ENCODE measurements at places on chromosomes 6 and 20.

GRCh38 chr6:133683308-133683580 lies 205.7 kb upstream of the TCF21 start:
- no peak for DNase-seq

DNA sequence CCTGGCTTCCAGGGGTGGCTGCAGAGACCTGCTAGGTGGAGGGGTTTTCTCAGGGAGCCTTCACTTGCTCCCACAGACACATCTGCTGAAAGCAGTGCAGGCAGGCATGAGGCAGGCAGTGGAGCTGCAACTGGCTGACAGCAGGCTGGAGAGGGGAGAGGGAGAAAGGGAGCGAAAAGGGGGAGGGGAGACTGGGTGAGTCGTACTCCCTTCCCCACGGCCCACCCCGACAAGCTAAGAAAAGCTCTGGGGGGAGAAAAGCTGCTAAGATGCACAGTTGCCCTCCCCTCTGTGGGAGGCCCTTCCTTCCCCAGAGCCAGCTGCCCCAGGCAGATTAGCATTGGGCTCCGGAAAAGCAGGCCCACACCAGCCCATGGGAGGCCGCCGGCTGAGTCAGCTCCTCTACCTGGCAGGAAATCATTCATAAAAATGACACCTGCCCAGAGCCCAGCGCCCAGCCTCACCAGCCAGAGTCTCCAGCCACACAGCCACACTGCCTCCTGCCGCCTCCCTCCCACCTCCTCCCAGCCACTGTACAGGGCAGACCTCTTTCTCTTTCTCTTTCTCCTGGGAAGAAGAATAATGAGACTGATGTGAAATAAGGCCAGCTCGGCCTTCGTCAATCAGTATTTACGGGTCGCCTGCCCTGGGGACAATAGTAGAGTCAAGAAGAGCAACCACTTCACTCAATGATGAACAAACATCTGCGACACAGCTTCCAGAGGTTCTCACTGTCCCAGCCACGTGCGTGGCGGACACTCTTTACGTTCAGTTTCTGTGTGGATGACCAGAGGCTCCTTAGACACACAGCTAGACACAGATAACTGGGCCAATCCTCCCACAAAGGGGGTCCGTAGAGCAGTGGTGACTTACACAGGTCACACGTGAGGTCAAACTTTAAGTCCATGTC lies 7.7 kb upstream of the C20orf203 start:
- no peak for DNase-seq

- no peak for DNase-seq
These were observed 187.0 kb downstream of the DTNBP1 start for GRCh38 chr6:15475872-15476271.

DNA sequence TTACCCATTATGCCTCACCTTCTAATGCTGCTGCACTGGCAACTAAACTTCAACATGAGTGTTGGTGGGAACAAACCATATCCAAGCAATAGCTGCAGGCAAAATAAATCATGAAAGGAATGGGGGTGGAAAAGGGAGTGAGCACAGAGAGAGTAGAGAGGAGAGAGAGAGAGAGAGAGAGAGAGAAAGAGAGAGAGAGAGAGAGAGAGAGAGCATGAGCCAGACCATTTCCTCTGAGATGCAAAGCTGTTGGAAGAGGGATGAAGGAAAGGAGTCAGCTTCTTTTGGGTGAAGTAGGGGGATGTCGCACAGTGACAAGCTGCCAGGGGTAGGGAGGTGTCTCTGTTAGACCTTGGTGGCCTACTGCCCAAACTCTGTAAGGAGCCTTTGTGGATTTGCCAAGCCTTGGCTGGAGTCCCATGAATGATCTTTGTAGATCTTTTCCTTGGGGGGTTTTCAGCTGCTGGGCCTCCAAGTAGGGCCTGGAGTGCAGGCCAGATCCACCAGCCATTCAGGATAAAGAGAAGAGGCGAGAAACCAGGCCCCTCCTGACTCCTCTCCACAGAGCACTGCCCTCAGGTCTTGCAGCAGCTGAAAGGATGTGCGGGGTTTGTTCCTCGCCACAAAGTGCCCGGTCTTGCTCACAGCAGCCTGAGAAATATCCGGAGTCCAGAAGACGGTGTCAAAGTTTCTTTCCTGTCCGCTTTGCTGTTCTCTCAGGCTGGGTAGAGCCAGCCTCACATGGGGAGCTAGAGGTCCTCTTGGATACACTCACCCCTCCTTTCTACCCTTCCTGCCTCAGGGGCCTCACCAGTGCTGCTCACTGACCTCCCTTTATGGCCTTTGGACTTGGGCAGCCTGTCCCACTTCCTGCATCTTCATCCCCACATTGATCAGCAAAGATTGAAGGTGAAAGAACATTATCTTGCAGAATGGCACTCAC lies 17.8 kb downstream of the BTBD3 start:
- no peak for DNase-seq

GRCh38 chr6:91633374-91634111 lies 1046.7 kb upstream of the MAP3K7 start:
- no peak for DNase-seq

All from stimulated activated CD8-positive, alpha-beta memory T cell treated with anti-CD3 and anti-CD28 coated beads, Interleukin-7, amount 100 ng/mL, for 4 hours (primary cell).